ENCODE measurements at places on chromosomes 12 and 14.

DNA sequence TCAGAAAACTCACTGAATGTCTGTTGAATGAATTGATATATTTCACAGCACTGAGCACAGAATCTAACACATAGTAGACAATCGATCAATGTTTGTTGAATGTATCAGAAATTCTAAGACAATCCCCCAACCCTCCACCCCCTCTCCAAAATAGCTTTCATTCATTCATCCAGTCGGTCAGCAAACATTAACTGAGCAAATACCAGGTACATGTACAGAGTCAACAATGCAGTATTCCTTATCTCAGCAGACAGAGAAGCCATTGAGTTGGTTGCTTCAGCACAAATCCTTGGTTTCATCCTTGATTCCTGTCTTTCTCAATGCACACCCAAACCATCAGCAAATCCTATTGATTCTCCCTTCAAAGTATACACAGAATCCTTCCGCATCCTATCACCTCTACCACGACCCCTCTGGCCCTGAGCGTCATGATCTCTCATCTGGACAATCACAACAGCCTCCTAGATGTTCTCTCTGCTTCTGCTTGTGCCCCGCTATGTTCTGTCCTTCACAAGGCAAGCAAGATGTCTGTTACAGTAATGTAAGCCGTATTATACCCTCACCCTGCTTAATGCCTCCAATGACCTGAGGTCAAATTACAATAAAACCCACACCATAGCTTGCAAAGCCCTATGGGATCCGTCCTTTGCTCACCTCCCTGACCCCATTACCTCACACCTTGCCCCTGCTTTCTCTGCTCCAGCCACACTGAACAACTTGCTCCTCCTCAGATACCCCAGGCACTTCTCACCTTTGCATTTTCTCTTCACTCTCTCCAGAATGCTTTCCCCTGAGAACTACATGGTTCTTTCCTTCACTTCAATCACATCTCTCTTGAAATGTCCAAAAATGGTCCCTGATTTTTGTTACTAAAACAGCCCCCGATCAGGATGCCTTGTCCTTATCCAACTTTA lies 738.1 kb upstream of the TBX3 start:
- no peak for DNase-seq

GRCh38 chr14:69500096-69500495 lies 15.6 kb downstream of the PLEKHD1 start:
- DNase-seq: no peak

DNA sequence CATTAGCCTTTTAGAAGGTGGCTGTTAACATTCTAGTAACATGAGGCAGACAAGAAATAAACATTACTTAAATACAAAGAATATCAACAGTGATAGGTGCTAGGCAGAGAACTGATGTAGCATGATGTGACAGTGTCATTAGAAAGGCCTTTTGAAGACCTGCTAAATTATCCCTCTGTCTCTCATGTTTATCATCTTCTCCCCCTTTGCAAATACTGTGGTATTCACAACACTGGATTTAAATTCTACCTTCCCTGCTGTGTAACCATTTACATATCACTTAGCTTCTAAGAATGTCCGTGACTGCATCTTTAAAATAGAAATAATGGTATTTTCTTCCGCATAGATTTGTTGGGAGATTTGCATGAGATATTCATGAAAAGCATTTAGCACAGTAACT lies 74.4 kb upstream of the CLEC14A start:
- DNase-seq: no peak

DNA sequence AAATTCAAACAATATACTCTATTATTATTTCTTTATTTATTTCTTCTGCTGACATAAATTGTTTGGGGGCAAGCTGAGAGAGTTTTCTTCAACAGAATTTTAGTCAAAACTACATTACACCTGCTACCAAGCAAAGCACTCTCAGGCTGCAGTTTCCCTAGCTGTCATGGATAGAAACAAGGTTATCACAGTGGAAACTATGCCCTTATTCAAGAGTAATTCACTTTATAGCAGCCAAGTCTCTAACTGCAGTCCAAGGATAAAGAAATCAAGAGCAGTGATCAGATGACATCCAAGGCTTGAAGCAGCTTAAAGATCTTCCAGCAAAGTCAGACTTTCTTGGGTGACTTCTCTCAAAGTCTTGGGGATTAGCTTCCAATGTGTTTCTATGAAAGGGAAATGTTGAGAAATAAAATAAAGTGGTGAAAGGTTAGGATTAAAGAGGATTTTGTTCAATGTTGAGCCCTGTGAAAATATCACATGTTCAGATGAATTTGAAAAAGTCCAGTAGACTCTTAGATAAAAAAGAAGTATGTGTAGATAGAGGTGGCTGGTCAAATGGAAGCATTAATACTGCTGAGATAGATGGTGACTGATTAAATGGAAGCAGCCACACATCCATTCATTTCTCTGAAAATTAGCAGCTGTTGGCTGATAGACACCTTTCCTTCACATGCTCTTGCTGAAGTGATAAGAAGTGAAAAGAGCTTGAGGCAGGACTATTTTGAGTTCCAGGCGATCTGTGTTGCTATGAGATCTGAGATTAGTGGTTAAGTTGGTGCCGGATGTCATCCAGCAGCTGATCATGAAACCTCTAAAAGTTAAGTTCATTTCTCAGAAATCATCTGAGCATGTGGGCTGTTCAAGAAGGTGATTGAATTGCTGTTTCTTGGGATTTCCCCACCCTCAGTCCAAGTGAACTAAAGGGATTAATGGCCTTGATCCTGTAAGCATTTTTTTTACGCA lies 257.8 kb upstream of the BTG1 start:
- peak; percentile 39 for DNase-seq

- DNase-seq: no peak
Measured at GRCh38 chr12:84825149-84825548, 87.5 kb downstream of the SLC6A15 start.

GRCh38 chr12:15886372-15887042 lies 4.3 kb downstream of the STRAP start:
- DNase-seq: no peak

DNA sequence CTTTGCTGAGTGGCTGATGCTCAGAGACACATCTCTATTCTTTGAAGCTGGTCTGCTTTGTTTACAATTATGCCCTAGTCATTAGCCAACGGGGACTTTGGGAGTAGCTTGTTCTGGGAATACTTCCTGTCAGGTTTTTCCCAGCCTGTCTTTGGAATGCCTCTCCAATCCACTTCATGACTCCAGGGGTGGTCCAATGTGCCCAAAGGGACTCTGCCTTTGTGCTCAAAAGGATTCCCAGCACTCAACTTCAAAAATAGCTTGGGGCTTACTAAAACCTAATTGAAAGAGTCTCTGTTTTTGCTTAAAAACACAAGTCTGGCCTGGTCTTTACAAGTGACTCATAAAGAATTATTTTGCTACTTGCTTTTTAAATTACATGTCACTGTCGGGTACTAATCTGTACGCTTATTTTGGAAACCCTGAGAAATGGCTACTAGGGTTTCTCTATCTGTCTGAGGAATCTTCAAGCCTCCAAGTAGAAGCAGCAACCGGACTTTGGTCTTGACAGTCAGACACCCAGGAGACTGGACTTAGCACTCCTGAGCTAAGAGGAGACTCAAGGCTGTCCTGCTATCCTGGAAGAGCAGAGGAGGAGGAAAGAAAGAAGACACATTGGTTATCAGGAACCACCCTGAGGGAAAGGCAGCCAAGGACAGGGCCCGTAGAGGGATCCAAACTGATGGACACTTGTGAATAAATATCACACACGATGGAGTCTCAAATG lies 20.7 kb downstream of the PHLDA1 start:
- no peak for DNase-seq

GRCh38 chr14:102496958-102497744 lies 12.4 kb downstream of the ANKRD9 start:
- no peak for DNase-seq

DNA sequence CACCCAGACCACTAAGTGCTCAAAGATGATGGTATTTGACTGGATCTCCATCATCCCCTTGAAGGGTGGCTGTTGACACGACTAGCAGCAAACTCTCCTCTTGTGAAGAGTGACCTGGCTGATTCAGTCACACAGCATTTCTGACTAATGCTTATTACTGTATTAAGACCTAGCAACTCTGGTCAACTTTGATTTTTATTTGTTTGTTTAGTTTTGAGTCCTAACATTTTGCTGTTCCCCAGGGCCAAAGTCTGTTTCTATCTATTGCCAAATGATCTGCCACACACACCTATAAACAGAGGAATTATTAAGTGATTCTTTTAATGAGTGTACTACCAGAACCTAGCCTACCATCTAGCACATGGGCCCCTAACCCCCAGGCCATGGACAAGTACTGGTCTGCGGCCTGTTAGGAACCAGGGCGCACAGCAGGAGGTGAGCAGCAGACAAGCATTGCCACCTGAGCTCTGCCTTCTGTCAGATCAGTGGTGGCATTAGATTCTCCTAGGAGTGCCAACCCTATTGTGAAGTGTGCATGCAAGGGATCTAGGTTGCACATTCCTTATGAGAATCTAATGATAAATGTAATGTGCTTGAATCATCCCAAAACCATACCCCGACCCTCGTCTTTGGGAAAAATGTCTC lies 120.0 kb downstream of the RPS6KA5 start:
- no peak for DNase-seq

- no peak for DNase-seq
Measured at GRCh38 chr14:88089445-88089844, 84.5 kb downstream of the GPR65 start.

- DNase-seq: no peak
Measured at GRCh38 chr14:37197421-37198272, at the start of gene MIPOL1. MIPOL1 (plus strand) TSS chr14:37197937; CDS start chr14:37247889, 49,952 bp downstream.

DNA sequence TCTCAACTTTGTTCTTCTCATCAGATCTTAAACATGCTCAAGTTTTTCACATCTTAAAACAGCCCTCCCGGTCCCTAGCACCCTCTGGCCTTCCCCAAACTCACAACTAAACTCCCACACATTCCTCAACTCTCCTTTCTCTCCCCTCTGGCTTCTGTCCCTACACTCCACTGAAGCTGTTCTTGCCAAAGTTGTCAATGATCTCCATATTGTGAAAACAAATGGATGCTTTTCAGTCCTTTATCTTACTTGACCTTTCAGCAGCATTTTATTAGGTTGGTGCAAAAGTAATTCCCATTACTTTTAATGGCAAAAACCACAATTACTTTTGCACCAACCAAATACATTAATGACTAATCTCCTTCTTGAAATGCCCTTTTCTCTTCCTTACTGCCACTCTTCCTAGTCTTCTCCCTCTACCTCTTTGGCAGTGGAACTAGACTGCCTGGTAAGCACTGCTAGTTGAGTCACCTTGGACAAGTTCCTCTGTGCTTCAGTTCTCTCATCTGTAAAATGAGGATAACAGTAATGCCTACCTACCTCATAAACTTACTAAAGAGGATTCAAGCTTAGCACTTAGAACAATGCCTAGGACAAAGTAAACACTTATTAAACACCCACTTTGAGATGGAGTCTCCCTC lies 16.0 kb downstream of the CERS5 start:
- DNase-seq: no peak

Data from T-helper 22 cell (primary cell).